Left lobe of liver (tissue), 2 donors: ENCODE measurements at places on chromosomes 4 and X.

DNA sequence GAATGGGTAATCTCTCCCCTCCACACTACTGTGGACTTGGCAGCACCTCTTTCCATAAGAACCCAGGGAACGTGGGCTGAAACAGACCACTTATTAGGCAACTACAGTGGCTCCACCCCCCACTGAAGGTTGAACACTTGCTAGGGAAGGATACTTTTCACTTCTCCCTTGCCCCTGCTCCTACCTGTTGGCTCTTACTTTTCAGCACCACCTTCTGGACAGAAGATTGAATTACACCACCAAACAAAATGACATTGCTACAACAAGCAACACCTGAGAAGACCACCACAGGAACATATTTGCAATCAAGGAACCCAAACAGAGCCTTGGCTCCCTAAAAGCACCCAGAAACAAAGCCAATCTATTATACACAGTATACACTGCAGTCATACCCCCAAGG, 132.1 kb upstream of the CXCL13 start:
- DNase-seq = no peak

DNA sequence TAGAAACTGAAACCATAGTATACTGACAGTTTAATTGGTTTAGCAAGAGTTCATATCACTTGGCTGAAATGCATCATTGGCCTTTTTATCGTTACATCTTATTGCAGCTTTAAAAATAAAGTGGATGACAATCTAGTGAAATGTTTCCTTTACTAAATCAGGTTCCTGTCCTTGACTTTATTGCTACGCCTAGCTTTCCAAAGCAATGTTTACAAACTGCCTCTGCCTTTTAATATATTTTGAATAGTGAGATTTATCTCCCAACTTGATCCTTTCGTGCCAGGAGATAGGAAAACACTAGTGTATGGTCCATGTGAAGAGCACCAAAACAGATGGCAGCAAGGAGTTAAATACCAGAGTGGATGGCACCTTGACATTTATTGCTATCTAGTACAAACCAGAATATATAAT, 67.0 kb downstream of the GPC3 start:
- DNase-seq = no peak

GRCh38 chr4:153036931-153037482, 100.9 kb downstream of the FHDC1 start:
- no peak for DNase-seq

GRCh38 chr4:53899586-53900270, 164.7 kb downstream of the CHIC2 start:
- DNase-seq = no peak

DNA sequence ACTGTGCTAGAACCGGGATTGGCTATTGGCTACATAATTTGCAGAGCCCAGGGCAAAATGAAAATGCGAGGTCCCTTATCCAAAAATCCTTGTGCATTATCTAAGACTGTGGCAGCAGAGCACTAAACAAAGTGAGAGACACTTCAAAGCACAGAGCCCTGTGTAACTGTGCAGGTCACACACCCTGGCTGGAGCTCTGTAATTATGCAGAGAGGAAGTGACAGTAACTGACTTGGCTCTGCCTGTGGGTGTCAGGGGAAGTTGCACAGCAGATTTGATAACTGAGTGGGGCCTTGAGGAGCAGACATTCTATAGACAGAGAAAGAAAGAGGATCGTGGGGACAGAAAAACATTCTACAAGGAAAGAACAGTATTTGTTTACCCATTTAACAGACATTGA, 173.5 kb upstream of the FMR1 start:
- no peak for DNase-seq

- no peak for DNase-seq
Measured at GRCh38 chr4:104532677-104533076, 38.0 kb upstream of the CXXC4 start.

- no peak for DNase-seq
Measured at GRCh38 chrX:136694431-136695087, 46.6 kb downstream of the CD40LG start.

- DNase-seq = no peak
Measured at GRCh38 chrX:96846841-96847240, 36.9 kb upstream of the RPA4 start.
